ENCODE measurements at places on chromosomes 12 and 14.
A peak's percentile ranks its signal among the peaks of the same experiment; 100 is the strongest.

- DNase-seq: no peak
Observed at GRCh38 chr12:54442099-54442498, 23.0 kb upstream of the ITGA5 start.

- DNase-seq: no peak
Observed at GRCh38 chr14:68968051-68968450, 11.1 kb downstream of the ACTN1 start.

DNA sequence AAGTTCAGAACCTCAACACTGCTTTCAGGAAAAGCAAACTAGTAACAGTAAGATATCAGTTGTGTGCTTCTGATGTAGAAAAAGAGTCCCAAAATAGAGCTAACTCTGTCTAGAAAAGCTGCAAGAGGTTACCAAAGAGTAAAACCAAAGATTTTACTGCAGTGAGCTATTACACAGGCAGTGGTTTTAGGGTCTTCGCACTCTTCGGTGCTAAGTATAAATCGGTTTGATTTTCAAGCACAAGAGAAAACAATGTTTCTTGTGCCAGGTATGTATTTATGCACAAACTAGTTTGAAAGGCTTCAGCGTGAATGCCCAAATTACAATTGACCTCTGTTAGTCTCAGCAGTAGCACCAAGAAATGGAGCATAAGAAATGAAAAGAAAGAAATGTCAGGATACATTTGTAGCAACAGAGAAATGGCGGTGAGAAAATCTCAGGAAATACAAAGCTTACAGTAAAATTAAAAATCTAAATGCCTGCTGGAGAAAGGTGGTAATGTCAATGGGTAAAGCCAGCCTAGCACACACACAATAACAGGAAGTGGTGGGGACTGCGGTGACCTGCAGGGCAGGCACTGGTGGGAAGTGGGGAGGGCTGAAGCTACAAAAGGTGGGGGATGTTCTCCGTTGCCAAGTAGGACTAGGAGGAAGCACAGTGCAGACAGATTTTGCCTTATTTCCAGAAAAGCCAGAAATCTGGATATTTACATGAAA is 18.0 kb upstream of the DYRK2 start:
- DNase-seq: peak; percentile 43

- DNase-seq: no peak
Observed at GRCh38 chr14:61615743-61616523, 79.4 kb upstream of the HIF1A start.

DNA sequence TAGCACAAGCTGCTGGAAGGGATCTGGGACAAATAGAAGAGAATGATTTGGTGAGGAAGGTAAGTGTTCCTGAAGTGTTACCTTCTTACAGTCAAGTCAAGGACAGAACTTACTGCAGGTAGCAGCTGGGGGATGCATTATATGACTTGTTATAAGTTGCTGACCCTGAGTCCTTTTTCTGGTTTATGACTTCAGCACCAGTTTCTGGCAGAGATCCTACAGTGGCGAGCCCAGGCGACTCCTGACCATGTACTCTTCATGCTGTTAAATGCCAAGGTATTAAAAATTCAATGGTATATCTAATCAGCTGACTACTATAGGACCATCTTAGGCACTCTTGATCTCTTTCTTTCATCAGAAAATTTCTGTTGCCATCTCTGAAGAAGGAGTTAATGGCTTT is 45.1 kb upstream of the ATF1 start:
- DNase-seq: no peak

DNA sequence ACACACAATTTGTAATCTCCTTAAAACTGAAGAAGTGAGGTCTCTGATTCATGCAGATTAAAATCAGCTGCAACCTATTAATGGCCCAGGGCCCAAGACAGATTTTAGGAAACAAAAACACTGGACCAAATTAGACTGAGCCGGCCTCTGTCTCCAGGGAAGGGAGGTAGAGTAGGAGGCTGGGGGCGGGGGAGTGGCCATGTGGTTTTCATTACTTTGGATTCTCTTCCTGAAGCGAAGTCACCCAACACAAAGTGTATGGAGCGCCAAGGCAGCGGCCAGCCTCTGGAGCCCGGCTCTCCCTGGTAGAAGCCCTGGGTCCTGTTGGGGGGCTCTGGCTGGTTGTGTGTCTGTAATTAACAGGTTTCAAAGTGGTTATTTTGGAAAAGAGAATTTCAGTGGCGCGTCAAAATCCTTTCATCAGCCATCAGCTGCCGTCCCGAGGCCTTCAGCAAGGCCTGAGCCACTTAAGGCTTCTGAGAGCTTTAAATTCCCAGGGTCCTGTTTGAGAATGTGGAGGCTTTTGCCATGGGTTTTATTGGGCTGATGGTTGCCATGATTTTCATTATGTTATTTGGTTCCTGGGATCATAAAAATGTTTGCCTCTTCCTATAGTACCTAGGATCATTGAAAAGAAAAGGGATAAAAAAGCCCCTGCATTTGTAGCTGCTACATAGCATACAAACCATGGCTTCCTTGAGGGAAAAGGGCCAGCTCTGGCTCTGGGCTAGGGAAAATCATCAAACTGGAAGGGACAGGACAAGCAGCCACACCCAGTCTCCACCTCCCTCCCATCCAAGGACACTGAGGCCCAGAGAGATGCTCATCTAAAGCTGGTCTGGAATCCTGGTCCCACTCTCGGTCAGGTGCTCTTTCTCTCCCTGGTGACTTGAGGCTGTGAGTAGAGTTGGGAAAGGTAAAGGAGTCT is 282.4 kb downstream of the ZFP36L1 start:
- peak; percentile 87 for DNase-seq

GRCh38 chr12:332581-333205 is 56.4 kb downstream of the KDM5A start:
- no peak for DNase-seq

GRCh38 chr14:22469538-22470303 is 119.3 kb downstream of the DAD1 start:
- no peak for DNase-seq

- no peak for DNase-seq
Observed at GRCh38 chr12:102797528-102797927, 119.5 kb downstream of the PAH start.

- DNase-seq: no peak
Observed at GRCh38 chr12:85299053-85299452, 19.0 kb downstream of the ALX1 start.

GRCh38 chr12:121894633-121895032 is 6.0 kb downstream of the PSMD9 start:
- DNase-seq: no peak

DNA sequence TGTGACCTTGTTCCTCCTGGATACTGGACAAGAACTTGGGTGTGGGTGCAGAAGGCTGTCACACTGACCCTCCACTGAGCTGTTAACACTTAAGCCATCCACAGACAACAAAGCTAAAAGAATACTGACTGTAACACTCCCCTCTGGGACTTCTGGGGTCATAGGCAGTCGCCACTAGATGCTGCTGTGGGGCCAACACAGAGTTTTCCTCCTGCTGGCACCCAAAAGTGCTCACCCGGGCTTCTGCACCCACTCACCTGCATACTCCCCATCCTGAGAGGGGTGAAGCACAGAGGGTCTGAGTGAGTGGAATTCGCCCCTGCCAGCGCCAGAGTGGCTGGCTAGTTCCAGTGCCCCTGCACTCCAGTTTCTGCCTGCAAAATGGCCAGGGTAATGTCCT is 422.4 kb upstream of the LMO3 start:
- DNase-seq: no peak

DNA sequence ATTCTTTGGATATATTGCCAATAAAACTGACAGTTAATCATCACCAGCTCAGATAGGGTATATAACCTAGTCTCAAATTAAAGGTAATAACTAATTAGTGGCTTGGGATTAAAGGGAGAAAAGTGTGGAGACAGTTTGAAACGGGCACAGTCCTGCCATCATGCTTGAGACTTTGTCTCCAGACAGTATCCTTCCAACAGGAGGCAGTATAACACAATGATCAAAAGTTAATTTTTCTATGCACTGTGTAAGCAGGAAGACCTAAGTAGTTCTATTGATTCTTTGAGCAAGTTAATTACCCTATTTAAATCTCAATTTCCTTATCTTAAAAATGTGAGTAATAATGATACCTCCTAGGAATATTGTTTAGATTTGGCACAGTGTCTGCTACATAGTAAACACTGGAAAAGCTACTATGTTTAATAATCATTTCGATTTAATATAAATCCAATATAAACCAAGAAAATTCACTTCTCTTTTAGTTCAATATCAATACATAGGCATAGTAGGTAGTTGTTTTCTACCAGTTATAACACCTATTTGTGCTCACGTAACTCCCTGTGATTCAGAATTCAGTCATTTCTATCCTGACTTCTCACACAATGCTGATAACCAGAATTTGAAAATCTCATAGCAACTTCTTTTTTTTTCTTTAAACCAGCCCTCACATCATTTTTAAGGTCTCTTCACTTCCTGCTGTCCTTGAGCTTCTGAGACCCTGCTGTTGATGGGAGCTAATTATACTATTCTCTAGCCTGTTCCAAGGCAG is 53.7 kb downstream of the GALNT4 start:
- no peak for DNase-seq

GRCh38 chr12:57716305-57716704 is 22.2 kb downstream of the AGAP2 start:
- no peak for DNase-seq

GRCh38 chr12:124779161-124780141 is 84.2 kb downstream of the SCARB1 start:
- no peak for DNase-seq

DNA sequence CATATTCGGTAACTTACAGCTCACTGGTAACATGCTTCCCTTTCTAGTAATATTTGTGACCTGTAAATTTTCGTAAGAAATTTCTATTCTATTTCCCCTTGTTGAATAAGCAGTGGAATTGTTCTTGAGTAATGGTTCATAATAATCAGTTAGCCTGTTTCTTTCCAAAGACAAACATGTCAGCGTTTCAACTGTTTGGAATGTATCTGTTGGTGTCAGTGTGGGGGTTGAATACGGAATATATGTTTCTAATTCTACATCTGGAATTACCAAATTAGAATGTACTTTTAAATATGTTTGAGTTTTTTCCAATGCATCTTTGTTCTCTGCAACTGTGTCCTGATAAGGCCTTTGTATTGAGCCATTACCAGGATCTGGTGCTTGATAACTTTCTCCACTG is 2.0 kb downstream of the BBS10 start:
- no peak for DNase-seq

DNA sequence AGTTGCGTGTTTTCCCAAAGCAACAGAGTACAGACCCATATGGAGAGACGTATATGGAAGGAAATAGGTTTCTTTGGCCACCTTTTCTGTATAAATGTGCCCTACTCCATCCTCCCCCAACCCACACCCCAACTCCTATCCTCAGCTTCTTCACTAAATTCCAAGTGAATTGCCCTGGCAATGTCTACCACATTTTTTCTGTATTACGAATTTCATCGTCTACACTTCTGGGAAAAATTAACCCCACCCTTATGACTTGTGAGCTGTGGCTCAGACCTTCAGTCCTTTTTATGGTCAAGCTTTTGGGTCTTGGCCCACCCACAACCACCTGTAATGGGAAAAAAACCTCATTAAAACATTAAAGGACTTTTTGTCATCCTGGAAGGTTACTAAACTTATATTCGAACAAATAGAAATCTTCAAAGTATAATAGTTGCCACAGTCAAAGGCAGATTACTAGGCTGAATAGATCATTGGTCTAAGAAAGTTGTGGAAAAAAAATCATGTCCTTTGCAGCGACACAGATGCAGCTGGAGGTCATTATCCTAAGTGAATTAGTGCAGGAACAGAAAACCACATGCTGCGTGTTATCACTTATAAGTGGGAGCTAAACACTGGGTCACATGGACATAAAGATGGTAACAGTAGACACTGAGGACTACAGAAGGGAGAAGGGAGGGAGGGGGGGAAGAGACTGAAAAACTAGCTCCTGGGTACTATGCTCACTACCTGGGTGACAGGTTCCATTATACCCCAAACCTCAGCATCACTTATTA is 15.7 kb upstream of the NFKBIA start:
- DNase-seq: no peak

DNA sequence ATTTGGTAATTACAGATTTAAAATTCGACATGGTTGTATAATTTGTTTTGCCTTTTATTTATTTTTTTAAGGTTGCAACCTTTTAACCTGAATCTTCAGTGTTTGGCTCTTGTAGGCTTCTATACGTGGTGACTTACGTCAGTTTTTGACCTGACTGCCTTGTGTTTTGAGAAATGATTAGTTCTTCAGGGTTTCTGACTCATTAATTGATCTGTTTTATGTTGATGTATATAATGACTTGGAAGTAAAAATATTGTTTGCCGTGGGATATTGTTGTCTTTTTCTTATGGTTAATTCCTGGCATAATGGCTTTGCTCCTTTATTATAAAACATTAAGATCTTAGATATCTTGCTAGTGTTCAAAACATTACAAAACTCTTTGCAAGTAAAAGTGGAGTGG is 2.5 kb downstream of the RASSF8 start:
- no peak for DNase-seq

GRCh38 chr12:67633708-67634107 is 14.8 kb upstream of the DYRK2 start:
- no peak for DNase-seq

DNA sequence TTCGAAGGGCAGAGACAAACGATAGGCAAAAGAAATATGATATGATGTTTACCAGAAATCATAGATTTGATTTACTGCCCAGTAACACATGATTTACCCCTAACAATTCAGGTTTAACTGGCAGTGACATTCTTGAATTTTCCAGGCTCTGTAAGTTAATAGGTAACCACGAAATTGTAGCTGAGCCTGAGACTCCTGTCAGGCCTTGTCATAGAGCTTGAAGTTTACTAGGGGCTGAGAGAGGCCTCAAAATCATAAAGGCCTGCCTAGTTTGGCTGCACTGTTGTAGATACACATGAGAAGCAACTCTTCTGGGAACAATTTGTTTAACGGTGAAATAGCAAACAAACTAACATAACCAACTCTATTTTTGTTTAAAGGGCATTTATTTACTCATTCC is 3.3 kb downstream of the ERP27 start:
- DNase-seq: no peak

GRCh38 chr14:68947802-68948201 is 31.3 kb downstream of the ACTN1 start:
- DNase-seq: no peak

- DNase-seq: peak; percentile 95
Observed at GRCh38 chr12:96233939-96234461, 39.8 kb downstream of the ELK3 start.

DNA sequence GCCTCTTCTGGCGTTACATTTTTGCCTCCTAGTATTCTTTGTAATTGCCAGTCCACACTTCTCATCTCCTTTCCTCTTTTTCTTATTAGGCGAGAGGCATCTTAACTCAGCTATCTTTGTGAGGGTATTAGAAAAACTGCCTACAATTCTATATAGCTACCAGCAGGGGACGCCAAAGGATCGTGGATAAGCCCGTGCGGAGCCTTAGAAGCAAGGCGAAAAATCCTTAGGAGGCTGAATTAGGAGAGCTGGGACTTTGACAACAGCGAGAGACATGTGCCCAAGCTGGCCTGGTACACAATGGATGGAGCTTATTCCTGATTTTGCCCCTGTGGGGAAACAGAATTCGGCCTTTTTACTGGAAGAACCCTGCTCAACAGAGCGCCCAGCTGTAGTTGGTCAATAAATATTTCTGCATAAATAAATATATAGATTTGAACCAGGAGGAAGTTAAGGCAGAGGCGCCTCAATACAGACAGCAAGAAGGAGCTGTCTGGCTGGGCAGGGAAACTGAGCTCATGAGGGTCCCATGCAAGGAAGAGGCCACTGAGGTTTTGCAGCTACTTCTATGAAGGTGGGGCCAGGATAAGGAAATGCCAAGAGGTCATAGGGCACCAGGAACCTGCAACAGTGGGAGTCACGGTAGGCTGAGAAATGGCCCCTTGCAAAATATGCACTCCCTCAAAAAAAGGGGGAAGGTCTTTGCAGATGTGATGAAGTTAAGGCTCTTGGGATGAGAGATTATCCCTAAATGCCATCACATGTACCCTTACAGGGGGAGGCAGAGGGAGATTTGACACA is 14.6 kb upstream of the RBM19 start:
- DNase-seq: peak; percentile 46

Measured in left hindlimb (tissue), 1 donor.